ENCODE measurements at places on chromosomes 13 and 19.

DNA sequence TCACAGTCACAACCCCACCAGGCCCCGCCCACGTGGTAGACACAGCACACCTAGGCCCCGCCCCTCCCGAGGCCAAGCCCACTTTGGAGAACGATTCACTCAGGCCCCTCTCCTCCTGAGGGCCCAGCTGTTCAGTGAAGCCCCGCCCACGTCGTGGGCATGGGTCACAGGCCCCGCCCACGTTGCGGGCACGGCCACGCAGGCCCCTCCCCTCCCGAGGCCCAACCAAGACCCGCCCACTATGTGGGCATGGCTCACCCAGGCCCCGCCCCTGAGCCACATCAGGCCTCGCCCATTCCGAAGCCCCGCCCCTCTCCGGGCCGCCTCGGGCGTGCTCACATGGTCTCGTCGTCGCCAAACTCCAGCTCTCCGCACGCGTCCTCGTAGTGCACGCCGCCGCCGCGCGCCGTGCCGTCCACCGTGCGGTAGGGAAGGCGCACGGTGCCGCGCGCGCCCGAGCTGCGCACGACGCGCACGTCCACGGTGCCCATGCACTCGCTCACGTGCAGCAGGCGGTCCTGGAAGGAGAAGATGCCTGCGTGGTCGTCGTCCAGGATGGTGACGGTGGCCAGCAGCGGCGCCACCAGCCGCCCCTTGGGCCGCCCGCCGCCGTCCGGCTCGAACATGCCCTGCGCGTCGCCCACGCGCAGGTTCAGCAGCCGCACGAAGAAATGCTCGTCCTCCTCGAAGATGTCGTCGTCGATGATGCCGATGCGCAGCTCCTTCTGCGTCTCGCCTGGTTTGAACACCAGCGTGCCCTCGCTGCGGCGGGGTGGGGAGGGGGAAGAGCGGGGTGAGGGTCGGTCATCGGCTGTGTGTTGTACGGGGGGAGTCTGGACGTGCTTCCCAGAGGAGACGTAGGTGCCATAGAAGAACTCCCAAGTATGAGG, 24.0 kb downstream of the SLC8A2 start:
- DNase-seq = peak; percentile 98

DNA sequence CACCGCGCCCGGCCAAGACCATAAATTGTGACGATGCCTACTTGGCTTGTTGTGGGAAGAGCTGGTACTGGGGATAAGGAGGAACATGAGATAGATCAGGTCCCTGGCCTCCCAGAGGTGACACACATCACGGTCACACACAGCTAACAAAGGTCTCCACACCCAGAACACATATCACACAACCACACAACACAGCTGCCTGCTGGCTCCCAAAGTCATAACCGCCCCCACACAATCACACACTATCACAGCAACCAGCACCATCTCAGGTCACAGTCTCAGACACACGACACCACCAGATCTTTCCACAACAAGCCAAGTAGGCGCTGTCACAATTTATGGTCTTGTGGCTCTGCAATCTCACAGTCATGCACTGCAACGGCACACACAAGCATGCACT, 5.7 kb downstream of the COL5A3 start:
- DNase-seq = no peak

- DNase-seq = no peak
These were observed 52.0 kb upstream of the C13orf46 start for GRCh38 chr13:114025714-114026431.

DNA sequence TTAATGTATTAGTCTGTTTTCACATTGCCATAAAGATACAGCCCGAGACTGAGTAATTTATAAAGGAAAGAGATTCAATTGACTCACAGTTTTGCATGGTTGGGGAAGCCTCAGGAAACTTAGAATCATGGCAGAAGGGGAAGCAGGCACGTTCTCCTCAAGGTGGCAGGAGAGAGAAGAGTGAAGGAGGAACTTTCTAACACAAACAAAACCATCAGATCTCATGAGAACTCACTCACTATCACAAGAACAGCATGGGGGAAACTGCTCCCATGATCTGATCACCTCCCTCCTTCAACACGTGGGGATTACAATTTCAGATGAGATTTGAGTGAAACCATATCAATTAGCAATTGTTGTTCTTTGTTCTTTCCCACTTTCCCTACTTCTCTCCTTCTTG, 689.0 kb upstream of the SLITRK1 start:
- DNase-seq = no peak

DNA sequence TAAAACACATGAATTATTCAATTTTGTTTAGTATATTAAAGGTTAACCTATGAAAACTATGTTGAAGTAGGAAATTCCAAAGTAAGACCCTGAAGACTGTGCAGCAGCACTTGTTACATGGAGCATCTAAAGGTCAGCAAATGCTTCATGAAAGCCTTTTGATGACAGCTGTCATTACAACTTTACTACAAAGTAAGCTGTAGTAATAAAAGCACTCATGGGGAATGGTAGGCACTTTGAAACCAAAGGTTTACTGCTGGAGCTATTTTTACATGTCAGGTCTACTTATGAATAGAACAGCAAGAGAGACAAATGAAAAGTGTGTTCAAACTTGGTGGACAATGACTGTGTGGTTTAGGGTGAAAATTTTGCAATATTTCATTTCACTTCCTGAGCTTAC, 672.5 kb upstream of the PCDH20 start:
- no peak for DNase-seq

DNA sequence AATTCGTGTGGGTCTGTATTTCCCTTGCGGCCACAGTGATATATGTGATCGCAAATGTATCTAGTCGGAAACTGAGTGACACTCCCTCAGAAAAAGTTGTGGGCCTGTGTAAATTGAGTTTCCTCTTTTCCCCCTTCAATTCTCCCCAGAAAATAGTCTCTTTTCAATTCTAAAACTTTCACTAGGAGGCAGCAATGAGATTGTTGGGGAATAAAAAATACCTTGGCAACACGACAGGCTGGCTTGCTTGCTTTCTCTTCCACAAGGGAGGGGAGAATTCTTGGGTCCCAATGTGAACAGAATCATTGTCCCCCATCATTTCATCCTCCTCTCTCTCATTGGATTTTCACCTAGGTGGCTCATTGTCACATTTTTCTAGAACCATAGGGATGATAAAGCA, 3.7 kb upstream of the SOX21 start:
- no peak for DNase-seq

DNA sequence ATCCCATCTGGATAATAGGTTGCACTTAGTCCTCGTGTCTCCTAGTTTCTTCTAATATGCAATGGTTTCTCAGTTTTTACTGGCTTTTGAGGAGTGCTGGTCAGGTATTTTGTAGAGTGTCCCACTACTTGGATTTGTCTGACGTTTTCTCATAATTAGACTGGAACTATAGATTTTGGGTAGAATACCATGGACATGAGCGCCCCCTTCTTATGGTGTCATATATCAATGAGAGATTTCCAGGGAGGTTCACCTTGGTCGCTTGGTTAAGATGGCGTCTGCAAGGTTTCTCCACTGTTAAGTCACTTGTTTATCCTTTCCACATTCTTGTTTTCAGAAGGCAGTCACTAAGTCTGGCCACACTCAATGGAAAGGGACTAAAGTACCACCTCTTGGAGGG, 6.7 kb downstream of the SOHLH2 start:
- DNase-seq = no peak

DNA sequence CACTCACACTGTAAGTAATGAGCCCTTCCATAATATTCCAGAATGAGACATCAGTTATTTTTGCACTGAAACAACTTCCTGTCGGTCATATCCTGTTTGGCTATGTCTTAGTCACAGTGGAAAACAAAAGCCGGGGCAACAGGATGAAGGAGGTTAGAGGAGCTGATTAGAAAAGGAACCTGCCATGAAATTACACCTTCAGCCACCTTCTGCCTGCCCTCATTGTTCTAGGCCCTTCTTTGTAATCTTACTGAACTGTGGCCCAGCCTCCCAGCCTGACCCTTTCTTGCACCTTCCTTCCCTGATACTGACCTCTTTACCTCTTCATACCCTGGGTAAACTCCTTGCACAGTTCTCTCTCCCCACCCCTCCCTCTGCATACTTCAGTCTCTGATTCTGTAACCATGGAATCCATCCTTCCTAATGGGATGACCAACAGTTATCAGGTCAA, 67.3 kb downstream of the DOCK9 start:
- DNase-seq = no peak

Measured in ELF-1 (cell line).